RPMI7951 (cell line): ENCODE measurements at places on chromosomes 5 and 9. TPM values are rescaled to one million over a fixed set of nuclear protein-coding genes. Genes with fewer than 3 reads are reported as not detected.

PRDM9 gene
- not detected in 2 replicates for total RNA-seq

C9 gene
- total RNA-seq: not detected in 2 replicates

C1QTNF3 gene
- total RNA-seq: 0.20 and 0.24 TPM in 2 replicates

ADGRD2 gene
- not detected in 2 replicates for total RNA-seq

CEP120 gene
- 19.2 and 19.4 TPM in 2 replicates for total RNA-seq

CER1 gene
- not detected in 2 replicates for total RNA-seq

IL9 gene
- not detected in 2 replicates for total RNA-seq

NUP214 gene
- total RNA-seq: 9.2 and 11.7 TPM in 2 replicates

SH3GL2 gene
- not detected in 2 replicates for total RNA-seq

AMBP gene
- total RNA-seq: 0.48 and 4.6 TPM in 2 replicates

PCDHB5 gene
- 0.59 and 0.60 TPM in 2 replicates for total RNA-seq

ANKRA2 gene
- total RNA-seq: 15.2 and 19.5 TPM in 2 replicates

WHRN gene
- total RNA-seq: 1.4 and 1.7 TPM in 2 replicates

SPATA31A3 gene
- not detected in 2 replicates for total RNA-seq

C8G gene
- total RNA-seq: not detected in 2 replicates

CCNI2 gene
- total RNA-seq: 2.0 TPM in 1 of 2 replicates, not detected in the other

TXNDC8 gene
- total RNA-seq: not detected in 2 replicates

MATR3 gene
- 209 and 241 TPM in 2 replicates for total RNA-seq

PIP5KL1 gene
- 0.24 and 1.2 TPM in 2 replicates for total RNA-seq
